ENCODE measurements at places on chromosomes 3 and 15.

DNA sequence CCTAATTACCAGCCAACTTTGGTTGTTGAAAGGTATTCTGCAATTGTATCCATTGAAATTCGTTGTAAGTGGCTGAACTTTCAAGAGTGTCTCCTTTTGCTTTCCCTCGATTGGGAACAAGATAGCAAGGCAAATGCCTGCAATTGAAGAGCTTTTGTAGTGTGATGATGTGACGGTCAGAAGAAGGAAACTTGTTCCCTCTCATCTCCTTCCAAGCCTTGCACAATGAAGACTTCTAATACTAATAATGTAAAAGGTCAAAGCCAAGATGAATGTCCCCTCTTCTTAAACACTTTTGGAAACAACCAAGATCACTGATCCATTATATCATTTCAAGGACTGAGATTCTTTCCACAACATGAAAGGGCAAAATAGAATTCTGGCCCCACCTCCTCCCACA, 101.9 kb upstream of the LMCD1 start:
- no peak for DNase-seq

DNA sequence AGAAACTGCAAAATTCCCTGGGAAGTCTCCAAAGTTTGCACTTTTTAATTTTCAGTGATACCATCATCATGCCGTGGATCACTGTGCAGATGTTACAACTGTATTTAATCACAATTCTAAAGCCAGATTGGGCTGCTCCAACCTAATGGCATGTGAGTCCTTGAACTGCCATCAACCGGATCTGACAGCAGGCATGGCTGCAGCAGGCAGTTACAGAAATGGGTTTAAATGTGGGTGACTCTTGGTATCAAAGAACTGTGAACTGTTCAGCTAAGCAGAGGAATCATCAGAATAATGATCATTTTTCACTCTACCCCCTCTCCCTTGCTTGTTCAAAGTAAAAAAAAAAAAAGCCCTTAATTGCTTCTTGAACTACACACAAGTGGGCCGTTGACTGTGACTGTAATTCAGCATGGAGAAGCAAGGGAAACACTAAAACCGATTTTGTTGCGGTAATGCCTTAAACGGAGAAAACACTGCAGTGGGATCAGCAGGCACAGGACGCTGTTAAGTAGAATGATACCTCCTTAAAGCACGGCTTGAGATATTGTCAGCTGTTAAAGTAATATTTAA, 152.4 kb downstream of the RORA start:
- no peak for DNase-seq

DNA sequence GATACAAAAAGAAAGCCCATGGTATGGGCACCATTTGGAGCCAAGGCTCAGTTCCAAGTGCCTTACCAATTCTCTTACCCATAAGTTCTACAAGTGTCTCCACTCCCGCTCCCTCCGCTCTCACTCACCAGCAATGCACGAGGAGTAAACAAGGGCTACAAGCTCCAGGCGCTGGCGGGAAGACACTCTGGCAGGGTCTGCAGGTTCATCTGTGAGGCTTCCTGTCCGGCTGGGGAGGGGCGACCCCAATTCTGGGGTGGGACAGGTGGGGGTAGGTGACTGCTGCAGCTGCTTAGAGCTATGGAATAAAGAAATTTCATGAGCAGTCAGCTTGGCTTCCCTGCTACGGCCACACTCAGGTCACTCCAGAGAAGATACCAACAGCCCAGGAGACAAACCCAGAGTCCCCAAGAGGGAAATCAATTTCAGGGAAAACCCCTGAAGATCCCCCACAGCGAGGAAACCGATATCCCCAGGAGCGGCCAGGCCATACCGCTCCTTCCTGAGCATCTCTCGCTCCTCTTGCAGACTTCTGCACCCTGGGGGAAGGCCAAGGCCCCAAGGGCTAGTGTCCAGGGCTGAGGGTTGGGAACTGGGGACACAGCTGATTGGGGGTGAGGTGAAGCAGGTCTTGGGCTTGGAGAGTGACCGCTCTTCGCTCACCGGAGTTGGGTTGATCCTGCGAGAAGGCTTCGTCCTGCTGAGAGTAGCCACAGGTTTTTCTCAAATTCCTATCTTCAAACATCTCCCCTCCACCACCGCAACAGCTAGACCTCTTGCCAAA, 1.4 kb downstream of the CDAN1 start:
- no peak for DNase-seq

GRCh38 chr3:198076722-198077308, 116.8 kb downstream of the LMLN start:
- no peak for DNase-seq

DNA sequence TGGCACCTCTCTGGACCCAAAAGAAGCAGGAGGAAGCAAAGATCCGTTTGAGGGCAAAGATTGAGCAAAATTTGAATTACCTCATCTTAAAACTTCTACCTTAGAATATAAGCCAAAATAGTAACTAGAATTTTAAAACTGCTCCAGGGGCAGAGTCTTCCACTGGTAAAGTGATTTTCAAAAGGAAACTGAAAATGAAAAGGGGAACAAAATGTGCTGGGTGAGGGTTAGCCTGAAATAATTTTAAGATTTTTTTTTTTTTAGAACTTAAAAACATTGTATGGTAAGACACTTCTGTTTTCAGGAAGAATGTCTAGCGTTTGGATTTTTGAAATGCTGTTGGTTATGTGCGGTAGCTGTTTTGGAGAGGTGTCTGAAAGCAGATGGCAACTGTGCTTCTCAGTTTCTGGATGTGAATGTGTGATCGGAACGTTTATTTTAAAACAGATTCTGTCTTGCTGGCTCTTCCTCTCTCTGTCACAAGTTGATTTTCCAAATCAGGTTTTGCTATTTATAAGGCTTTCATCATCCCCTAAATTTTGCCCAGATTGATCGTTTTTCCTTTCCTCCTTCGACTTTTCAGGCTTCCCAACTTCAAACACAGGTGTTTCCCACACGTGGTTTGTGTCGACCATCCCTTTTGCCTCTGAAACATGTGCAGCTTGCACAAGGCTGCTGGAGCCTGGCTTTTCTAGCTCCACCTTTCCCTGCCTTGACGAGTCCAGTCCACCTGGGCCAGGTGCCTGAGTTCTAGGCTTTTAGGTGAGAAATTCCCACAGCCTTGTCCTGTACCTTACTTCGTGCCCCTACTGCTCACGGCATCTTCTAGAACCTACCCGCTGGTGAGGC, 3.3 kb downstream of the LRRK1 start:
- DNase-seq, result no peak

DNA sequence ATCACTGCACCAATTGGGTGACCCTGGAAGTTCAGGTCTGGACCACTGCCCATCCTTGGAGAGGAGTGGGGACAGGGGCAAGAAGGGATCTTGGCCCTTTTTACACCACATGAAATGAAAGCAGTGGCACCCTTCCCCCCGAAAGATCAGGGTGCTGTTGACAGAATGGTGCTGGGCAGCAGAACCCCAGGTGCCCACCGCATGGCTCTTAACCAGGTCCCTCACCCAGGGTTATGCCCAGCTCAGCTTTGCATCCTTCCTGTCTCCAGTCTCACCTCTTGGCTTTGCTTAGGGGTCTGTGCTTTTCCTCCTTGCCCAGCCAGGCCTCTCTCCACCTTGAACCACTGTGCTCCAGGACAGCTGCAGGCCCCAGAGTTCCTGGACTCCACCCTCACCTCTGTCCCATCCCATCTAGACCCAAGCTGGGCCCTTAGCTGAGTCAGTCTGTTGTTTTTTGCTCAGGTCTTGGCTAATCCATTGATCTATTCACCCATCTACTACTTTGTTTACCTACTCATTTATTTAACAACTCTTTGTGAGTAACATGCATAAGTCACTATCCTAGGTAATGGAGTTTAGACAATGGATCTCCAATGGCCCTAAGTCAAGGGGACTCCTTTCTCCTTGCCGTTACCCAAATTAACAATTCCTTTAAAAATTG, 77.1 kb upstream of the PRR23E start:
- DNase-seq, result no peak

GRCh38 chr15:47924381-47924780, 196.4 kb upstream of the SLC24A5 start:
- no peak for DNase-seq

- DNase-seq, result no peak
Observed at GRCh38 chr15:45551676-45552075, 29.1 kb upstream of the SLC30A4 start.

- DNase-seq, result no peak
Observed at GRCh38 chr15:86661580-86661979, 581.9 kb downstream of the AGBL1 start.

- DNase-seq, result no peak
Observed at GRCh38 chr15:41727143-41727542, 47.1 kb upstream of the MAPKBP1 start.

- DNase-seq, result no peak
Observed at GRCh38 chr15:90456236-90456635, 68.2 kb downstream of the IQGAP1 start.

DNA sequence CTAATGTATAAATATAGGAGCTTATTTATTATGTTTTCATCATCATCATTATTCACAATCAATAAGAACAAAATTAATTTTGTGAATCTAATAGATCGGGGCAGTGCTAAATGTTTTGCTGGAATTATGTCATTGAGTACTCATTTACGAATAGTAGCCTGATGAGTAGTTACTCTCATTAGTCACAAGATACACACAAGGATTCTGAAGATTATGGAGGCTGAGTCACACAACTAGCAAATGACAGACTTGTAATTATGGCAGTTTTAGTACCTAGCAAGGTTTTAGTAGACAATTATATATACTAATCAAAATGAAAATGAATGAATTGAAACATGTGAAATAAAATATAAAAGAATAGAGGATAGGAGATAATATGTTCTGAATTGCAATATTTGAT, 954.2 kb downstream of the CADM2 start:
- no peak for DNase-seq

Data from AG04450 (cell line).